Umbilical cord (tissue), 2 donors: ENCODE measurements at places on chromosomes 11 and 22. TPM values are rescaled to one million over a fixed set of nuclear protein-coding genes. Genes with fewer than 3 reads are reported as not detected.

The BTG4 gene
- total RNA-seq: 5.5 TPM

The LMO2 gene
- 10.8 TPM for total RNA-seq

The LDHAL6A gene
- 0.96 TPM for total RNA-seq

- DNase-seq: no peak
These were observed 95.5 kb downstream of the USP35 start for GRCh38 chr11:78284260-78284659.

DNA sequence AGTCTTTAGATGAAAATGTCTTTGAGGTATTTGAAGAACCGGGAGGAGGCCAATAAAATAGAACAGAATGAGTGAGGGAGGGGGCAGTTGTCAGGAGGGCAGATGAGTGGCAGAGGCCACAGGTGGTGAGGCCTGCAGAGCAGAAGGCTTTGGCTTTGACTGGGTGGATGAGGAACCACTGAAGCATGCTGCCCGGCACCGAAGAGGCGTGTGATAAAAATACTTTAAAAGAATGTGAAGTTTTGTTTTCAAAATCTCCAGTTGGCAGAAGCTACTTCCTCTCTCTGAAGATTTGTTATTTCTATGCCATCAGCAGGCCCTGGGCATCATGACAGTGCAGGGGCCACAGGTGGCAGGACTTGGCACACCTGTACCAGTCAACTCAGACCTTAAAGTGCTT is 6.3 kb downstream of the MS4A12 start:
- peak; percentile 1 for DNase-seq

- DNase-seq: peak; percentile 80
These were observed 10.0 kb upstream of the MFRP start for GRCh38 chr11:119356349-119357031.

DNA sequence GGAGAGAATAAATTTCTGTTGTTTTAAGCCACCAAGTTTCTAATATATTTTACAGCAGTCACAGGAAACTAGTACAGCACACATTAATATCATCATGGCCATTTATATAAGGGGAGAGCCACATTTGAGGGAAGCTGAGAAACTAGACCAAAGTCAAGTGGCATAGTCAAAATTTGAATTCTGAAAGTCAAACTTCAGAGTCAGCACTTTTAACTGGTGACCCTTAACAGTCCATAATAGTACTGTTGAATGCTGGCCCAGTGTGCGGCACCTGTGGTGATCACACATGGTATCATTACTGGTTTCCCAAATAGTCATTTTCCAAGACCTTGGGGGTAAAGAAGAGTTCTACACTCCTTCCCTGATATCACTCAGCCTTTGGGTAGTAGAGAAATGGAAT is 44.3 kb upstream of the PAX6 start:
- no peak for DNase-seq

- no peak for DNase-seq
These were observed 408.2 kb downstream of the MN1 start for GRCh38 chr22:27393371-27393770.

DNA sequence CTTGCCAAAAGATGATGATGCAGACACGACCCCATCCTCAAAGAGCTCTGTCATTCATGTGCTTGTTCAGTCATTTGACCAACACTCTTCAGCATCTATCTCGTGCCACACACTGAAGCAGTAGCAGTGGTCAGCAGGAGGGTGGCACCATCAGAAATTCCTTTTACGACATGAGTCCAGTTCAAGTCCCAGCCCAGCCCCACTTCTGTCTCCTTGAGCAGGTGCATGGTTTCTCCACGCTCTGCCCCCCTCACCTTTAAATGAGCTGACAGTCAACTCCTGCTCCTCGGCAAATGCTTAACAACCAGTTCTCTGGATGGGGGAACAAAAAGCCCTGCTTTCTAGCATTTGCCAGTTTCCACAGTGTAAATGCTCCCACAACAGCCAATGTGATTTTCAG is 60.9 kb downstream of the SYN3 start:
- DNase-seq: no peak

DNA sequence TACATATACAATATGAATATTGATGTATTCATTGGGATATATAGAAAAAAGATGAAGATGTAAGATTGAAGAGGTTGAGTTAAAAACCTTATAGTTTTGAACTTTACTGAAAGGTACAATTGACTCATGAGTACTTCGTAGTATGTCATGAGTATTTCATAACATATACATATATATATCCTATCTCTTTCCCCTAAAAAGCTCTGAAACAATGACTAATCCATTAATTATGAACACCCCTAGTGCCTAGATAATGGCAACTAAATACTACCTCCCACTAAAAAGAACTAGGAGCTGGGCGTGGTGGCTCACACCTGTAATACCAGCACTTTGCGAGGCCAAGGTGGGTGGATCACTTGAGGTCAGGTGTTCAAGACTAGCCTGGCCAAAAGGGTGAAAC is 31.5 kb downstream of the SLC35F2 start:
- no peak for DNase-seq

DNA sequence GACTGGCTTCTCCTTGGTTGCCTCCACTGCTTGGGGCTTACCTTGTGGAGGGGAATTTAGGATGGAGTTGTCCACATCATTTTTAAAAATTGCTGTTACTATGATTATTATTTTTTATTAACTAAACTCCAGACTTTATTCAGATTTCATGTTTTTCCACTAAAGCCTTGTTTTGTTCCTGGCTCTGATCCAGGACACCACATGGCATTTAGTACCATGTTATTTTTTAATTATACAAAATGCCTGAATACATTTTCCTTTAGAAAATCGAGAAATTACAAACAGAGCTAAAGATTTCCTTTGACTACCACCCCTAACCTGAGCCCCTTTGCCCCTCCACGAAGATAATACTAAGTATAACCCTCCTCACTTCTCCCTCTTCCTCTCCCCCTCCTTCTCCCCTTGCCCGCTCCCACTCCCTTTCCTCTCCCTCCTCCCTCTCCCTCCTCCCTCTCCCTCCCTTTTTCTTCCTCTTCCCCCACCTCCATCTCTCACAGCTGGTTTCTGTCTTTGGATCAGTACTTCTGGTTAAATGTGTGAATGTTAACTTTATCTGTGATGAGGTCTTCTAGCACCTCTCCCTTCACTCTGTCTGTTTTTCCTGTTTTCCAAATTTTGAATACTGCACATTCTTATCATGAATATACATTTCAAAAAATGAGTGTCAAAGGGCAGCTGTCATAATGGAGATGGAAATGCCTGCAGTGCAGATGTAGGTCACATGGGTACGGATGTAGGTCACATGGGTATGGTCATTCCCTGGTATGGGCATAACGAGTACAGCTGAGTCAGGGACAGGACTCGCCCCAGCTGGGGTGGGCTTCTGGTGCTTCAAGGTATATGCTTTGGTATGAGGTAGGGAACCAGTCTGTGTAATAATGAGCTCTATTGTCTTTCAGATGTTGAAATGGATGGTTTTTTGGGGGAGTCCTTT is 54.4 kb upstream of the OR4B1 start:
- DNase-seq: no peak

DNA sequence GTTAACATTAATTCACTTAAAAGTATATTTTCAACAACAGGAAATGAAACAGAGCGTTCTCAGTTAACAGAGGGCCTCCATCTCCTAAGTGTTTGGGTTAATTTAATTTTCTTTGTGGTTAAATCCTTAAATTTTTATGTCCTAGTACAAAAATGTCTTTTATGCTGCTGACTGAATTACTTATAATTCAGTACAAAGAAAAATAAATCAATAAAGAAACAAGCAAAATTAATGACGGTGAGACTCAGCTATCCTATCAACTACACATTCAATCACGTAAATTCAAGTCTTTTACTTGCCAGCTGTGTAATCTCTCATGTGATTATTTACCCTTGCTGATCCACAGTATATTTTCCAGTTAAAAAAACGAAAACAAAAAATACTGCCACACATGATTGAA is 81.4 kb downstream of the BBOX1 start:
- DNase-seq: no peak

DNA sequence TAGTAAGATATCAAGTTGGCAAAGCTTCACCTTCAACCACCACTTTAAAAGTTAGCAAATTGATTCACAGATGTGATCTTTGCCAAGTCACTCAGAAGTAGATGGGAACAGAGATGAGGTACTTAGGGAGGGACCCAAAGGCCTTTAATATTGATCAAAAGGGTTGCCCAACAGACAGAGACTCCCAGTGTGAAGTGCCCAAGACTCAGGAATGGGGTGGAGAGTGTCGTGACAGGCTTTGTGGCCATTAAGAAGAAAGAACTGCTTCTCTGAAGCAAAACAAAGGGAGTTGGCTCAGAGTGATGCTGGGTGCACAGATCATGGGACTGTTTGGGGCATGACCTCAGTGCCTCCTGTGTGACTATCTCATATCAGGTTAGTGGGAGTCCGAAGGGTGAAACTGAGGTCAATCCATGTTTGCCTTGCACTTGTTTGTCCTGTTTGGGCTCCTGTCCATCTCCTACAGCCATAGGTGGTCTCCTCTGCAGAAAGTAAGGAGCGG is 132.3 kb downstream of the APIP start:
- DNase-seq: no peak

DNA sequence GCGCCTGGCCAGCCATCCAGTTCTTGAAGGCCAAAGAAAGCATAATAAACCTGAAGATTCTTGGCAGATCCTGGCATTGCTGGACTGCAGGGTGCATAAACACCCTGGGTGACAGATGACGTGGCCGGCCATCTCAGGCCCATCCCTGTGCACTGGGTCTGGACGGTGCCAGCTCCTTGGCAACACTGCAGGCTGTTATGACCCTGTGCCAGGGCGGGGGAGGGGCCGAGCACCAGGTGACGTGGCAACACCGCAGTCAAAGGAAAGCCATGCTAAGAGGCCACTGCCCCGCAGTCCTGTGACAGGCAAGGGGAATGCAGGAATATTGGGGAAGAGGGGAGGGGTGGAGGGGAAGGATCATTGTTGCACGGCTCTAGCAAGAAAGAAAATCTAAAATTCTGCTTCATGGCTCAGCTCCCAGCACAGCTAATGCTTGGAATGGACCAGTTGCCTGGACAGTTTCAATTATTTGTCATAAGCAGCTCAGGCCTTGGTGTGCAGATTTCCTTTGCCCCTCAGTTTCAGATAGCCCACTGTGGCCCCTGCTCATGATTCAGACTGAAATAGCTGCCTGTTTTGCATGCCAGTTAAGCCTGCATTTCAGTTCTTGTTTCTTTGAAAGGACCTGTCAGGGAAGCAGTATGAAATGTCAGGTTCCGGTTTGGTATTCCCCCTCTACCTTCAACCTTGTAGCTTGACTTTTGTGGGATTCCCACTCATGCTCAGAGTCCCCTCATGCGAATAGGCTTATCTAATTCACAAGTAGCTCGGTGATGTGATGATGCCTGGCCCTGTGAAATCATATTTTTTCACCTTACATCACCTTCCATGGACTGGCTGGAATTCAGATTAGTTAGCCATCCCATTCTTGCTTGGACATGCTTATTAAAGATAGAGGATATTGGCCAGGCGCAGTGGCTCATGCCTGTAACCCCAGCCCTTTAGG is 29.7 kb upstream of the DDX6 start:
- peak; percentile 89 for DNase-seq

The LRRC56 gene
- not detected for total RNA-seq

The RBMXL2 gene
- 1.4 TPM for total RNA-seq

GRCh38 chr11:904380-904779 is 6.2 kb downstream of the CHID1 start:
- no peak for DNase-seq

The ENTHD1 gene
- total RNA-seq: 4.8 TPM

GRCh38 chr11:60305906-60306619 is 21.0 kb upstream of the MS4A6E start:
- no peak for DNase-seq

The TMEM191B gene
- 0.24 TPM for total RNA-seq

The OR52N4 gene
- 1.9 TPM for total RNA-seq

The C22orf31 gene
- total RNA-seq: not detected

DNA sequence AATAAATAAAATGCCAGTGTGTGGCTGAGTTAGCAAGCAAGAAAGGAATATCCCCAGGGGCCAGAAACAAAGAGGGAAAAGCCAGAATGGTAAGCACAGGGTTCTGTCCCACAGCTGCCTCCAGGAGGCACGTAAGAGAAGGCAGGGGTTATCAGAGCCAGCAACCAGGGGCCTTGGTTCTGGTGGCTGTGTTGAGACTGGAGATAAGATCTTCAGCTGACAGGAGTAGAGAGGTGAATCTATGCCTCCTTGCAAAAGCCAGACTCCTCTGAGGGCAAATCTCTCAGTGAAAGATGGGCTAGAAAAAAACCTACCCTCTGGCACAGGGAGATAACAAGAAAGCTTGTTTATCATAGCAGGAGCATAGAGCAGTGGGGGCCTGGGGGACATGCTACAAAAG is 29.8 kb upstream of the NFAM1 start:
- DNase-seq: peak; percentile 31

DNA sequence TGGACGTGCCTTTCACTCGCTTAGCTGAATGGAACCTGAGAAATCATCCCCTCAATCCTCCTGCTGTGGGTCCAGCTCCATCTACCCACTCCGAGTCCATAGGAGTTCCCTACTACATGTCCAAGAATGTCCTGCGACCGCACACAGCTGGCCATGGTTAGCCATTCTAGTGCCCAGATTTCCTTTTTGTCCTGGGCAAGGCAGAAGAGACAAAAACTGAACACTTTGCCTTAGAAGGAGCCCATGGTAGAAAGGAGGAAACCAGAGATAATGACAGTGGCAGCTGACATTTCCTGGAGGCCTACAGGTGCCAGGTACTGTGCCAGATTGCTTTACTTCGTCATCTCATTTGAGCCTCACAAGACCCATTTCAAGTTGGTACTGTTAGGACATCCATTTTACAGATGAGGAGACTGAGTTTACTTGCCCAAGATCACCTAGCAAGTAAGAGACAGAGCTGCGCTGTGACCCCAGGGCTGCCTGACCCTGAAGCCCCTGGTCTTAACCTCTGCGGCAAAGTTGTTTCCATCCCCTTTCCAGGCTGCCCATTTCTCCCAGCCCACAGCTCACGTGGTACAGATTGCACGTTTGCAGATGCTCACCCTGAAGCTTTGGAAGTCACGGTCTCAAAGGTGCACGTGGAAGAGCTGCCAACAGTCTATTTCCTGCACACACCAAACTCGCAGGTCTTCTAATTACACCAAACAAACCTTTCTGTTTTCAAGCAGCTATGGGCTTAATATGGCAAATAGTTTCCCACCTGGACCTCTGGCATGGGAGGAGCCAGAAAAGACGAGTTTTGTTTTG is 112.7 kb downstream of the ZBTB16 start:
- no peak for DNase-seq

The MIEF1 gene
- total RNA-seq: 7.0 TPM

GRCh38 chr11:80638296-80638695 is 1197.5 kb upstream of the TENM4 start:
- no peak for DNase-seq

The SYCE3 gene
- not detected for total RNA-seq

DNA sequence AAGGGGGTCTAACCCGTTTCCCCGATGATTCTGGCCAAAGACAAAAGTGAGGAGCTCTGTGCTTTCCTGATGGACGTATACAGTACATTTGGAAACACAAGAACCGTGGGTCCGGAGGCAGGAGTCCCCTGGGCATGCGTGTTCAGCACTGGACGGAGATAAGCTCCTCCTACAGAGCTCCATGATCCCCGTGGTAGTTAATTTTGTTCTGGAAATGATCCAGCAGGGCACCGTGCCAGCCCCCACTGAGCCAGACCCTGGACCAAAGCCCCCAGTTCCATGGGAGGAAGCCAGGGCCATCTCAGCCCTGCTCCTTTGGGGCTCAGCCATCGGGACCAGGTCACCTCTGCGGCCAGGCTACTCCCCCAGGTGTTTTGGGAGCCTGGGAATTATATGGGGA is 83.3 kb downstream of the TRMU start:
- no peak for DNase-seq

The CRYBB2 gene
- total RNA-seq: not detected
